ENCODE measurements at places on chromosomes 16 and 17. TPM values are rescaled to one million over a fixed set of nuclear protein-coding genes. Genes with fewer than 3 reads are reported as not detected.

Gene TMEM100
- 0.67 TPM for polyA plus RNA-seq

Gene LDHD
- polyA plus RNA-seq: 73.3 TPM

- no peak for DNase-seq
These were observed 4.5 kb downstream of the SCARF1 start for GRCh38 chr17:1641065-1641403.

- DNase-seq: no peak
These were observed 37.8 kb upstream of the ADGRG1 start for GRCh38 chr16:57590654-57591085.

DNA sequence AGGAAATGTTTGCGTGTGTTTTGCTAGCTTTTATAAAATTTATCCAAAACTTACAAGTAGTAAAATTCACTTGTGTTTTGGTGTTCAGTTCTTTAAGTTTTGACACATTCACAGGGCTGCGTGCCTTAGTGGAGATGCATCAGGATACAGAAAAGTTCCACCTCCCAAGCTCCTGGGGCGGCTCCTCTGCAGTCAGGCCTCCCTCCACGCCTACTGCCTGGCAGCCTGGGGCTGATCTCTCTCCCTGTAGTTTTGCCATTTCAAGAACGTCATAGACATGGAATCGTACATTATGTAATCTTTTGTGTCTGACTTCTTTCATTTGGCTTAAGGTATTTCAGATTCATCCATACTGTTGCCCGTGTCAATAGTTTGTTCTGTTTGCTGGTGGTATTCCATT is 27.2 kb upstream of the IRF8 start:
- no peak for DNase-seq

Data from kidney (tissue), 22 donors.